ENCODE measurements at places on chromosomes 7 and 10.

DNA sequence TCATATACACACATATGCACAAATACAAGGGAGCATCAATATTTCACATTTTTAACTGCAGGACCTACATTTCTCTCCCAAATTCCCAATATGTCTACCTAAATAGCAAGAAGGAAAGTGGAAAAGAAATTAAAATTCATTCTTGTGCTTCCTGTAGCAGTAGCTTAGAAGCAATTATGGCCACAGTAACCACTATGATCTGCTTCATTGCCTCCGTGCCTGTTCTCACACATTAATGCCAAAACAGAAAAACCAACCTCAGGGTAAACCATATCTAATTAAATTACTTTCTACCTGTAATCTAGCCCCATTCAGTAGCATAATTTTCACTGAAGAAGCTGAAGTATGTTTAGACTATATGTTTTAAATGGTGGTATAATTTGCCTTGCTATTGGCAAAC, 55.2 kb downstream of the HYCC1 start:
- peaks cover 3% of the 10 kb centered on the region for H3K36me3 ChIP-seq
- no peaks in the 10 kb centered on the region for H3K27me3 ChIP-seq
- no peak overlapping the region for H3K4me3 ChIP-seq

- H3K36me3 ChIP-seq: no peaks in the 10 kb centered on the region
- no peak overlapping the region for H3K4me3 ChIP-seq
- peaks cover 22% of the 10 kb centered on the region for H3K4me1 ChIP-seq
- no peaks in the 10 kb centered on the region for H3K27me3 ChIP-seq
- DNase-seq: no peak
- no peak overlapping the region for H3K27ac ChIP-seq
These were observed 33.7 kb downstream of the PRKAG2 start for GRCh38 chr7:151843181-151843580.

- no peaks in the 10 kb centered on the region for H3K27me3 ChIP-seq
- peak overlapping the region; percentile 92 for H3K27ac ChIP-seq
- H3K4me1 ChIP-seq: peaks cover 59% of the 10 kb centered on the region
These were observed 148.2 kb downstream of the CELF2 start for GRCh38 chr10:11165591-11166543.

DNA sequence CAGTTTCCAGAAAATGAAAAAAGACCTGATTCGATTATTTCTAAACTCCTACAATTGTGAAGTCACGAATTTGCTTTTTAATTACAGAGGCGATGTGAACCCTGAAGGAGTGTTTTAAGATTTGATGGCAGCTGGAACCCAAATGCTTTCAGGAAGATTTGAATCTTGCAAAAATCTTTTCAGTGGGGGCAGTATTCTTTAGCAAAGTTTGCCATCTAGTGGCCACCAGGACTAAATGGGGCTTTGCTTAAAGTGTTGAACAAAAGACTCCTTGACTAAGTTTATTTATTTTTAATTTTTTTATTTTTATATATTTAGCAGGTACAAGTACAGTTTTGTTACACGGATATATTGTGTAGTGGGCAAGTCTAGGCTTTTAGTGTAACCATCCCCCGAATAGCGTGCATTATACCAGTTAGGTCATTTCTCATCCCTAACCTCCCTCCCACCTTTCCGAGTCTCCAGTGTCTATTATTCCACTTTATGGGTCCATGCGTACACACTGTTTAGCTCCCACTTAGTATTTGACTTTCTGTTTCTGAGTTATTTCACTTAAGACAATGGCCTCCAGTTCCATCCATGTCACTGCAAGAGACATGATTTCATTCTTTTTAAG, 98.8 kb downstream of the CACNB2 start:
- no peaks in the 10 kb centered on the region for H3K27me3 ChIP-seq
- no peak for DNase-seq
- no peak overlapping the region for H3K27ac ChIP-seq
